Stimulated activated naive CD8-positive, alpha-beta T cell treated with anti-CD3 and anti-CD28 coated beads, Interleukin-15, amount 100 ng/mL, for 72 hours (primary cell): ENCODE measurements at places on chromosomes 13 and 19.

- no peak for DNase-seq
These were observed 1457.9 kb upstream of the PRR20A start for GRCh38 chr13:55682776-55683175.

GRCh38 chr13:67221630-67222226 lies 8.4 kb downstream of the PCDH9 start:
- no peak for DNase-seq

DNA sequence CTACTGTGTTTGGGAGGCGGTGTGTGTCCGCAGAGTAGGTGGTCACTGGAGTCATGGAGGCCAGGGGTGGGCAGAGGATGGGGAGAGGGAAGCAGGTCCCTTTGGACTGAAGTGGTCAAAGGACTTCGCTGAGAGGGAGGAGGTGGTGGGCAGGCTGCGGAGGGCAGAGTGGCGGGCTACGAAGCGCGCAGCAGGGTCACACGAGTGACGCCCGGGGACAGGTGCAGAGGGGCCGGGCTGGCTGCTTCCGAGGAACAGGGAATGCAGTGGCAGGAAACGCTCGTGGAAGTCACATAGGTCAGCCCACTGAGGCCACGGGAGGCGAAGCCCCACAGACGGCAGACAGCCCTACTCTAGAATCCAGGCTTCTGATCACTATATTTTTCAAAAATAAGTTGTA lies 111.5 kb downstream of the URI1 start:
- DNase-seq = no peak

GRCh38 chr19:6988257-6988656 lies 33.0 kb downstream of the MBD3L2B start:
- no peak for DNase-seq

- DNase-seq = no peak
These were observed 133.5 kb downstream of the TRPC4 start for GRCh38 chr13:37736045-37736444.

- no peak for DNase-seq
These were observed 571.6 kb downstream of the UQCRFS1 start for GRCh38 chr19:28641395-28641794.

DNA sequence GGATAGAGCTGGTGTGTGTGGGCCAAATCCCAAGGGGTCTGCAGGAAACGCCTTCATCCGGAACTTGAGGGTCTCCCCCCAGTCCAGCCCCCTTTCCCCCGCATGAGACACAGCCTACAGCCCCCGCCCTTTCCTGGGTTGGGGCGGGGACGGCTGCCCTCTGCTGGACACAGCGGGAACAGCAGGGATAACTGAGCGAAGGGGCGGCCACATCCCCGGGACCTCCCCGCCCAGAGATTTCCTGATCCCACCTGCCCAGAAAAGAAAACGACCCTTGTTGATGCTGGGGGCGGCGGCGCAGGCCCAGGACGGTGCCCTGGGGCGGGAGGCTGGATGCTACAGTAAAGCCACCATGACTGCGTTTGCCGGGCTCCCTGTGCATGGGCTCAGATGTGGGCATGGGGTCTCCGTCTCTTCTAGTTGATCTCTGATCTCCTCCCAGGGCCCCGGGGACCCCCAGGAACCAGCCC lies 14.2 kb downstream of the ONECUT3 start:
- DNase-seq = peak; percentile 64

DNA sequence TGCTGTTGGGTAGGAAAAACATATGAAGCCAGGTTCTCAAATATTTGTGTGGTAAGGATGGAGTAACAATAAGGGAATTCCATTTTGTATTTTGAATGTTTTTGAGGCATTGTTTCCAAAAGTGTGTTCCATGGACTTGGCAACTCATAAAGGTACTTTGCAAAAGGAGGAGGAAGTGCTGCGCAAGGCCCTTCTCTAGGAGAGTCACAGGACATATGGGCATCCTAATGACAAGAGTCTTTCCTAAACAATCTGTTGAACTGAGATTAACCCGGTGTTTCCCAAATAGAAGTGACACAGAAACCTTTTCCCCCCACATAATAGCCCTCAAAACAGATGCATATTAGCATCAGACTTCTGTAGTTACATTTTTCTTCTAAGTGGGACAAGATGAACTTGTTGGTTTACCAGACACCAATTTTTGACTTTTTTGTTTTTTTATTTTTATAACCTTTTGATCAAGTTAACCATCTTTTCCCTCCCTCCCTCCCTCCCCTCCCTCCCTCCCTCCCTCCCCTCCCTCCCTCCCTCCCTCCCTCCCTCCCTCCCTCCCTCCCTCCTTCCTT lies 209.3 kb downstream of the PCCA start:
- no peak for DNase-seq

DNA sequence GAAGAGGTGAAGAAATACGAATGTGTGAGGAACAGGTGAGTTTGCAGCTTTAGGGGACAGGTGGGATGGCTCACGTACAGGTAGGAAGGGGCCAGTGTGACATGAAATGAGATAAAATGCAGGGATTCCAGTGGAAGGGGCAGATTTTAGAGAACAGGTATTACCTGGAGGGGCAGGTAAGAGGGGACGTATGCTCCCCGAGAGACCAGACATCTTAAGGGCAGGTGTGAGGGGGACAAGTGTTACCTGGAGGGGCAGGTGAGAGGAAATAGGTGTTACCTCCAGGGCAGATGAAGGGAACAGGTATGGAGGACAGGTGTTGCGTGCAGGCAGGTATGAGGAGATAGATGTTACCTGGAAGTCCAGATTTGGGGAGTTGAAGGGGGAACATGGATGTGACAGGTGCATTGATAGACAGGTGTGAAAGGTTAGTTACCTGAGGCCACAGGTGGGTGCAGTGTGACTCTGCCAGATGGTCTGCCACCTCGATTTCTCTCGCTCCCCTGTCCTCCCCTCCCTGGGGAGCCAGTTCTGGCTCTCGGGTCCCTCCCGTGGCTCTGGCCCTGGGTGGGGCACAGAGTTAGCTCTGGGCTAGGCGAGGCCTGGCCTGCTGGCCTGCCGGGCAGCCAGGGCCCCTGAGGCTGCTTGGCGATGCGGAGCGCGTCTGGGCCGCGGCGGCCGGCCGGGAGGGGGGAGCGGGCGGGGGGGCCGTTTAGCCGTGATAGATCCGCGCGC lies 2.1 kb downstream of the ERFL start:
- no peak for DNase-seq

GRCh38 chr19:56066152-56067023 lies 54.7 kb downstream of the ZNF787 start:
- DNase-seq = peak; percentile 51

DNA sequence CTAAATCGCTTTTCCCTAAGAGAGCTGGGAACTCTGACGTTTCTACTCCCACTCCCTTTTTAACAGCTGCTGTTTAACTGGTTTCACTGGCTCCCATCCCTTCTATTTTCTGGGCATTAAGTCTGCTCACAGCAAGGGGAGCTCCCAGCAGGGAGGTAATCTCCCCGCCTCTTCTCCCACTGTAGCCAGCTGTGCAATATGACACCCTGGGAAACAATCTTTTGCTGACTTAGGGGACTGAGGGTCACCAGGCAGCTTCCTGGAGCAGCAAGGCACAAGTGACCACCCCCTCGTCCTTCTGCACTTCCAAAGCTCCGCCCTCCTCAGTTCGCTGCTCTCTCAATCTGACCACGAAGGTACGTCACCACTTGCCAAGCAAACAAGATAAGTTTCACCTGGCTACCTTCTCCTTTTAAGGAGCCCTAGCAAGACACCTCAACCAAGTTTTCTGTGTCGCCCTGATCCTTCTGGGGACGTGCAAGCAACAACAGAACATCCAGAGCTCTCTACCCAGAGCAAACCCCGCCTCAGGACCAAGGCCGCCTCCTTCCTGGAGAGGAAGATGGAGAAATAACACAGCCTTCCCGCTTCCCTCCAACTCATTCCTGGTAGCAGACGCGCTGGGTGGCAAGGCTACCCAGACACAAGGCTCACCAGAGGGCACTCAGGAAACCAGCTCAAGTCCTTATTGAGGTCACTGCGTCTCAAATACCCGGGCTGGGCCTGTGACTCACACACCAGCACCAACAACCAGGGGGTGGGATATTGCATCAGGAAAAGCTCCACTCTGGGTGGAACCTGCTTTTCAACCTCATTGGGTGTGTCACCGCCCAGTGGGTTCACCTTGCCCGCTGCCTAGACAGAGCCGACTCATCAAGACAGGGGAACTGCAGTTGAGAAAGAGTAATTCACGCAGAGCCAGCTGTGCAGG lies 92.4 kb downstream of the STK24 start:
- DNase-seq = peak; percentile 77

- peak; percentile 66 for DNase-seq
These were observed 12.1 kb upstream of the GPR4 start for GRCh38 chr19:45613926-45614725.

DNA sequence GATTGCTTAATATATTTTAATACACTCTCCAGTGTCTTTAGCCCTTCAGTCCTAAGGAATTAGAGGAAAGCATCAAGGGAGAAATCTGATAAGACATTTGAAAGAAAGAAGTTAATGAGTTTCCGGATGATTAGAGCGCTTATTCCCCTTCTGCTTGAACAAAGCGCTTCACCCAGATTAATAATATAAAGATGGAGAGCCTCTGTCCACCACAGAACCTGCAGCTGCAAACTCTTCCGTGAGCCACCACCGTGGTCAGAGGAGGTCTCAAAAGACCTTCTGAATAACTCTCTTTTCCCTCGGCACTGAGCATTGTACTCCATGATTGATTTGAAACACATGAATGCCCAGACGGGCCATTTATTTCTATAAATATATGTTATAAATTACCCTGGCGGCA lies 14.2 kb upstream of the TUBGCP3 start:
- no peak for DNase-seq

- peak; percentile 77 for DNase-seq
These were observed at the start of gene R3HDM4 for GRCh38 chr19:913080-913748. Gene R3HDM4 (minus strand): TSS chr19:913219. CDS start chr19:913157, 62 bp downstream.

- DNase-seq = peak; percentile 64
These were observed 65.4 kb downstream of the RUBCNL start for GRCh38 chr13:46321494-46322225.

DNA sequence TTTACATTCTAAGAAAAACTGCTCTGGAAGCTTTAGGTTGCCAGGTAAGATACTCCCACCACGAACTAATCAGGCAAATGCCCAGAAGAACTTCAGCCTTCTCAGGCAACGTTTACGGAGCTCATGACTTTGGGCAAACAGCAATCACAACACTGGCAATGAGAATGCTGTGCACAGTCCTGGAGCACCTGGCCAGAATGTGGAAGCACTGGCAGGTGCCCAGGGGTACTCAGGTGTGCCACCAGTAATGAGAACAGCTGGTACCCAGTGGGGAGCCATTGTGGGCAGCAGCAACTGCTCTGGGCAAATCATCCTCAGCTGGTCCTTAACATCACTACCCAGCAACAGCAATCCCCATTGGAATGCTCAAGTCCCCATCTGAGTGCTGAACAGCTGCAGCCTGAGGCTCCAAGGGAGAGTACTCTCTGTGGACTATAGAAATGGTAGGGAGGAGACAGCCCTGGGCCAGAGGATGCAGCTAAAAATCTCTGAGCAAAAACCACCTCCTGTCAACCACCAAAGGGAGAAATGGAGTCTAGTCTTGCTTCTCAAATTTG lies 210.0 kb downstream of the FOXO1 start:
- no peak for DNase-seq

DNA sequence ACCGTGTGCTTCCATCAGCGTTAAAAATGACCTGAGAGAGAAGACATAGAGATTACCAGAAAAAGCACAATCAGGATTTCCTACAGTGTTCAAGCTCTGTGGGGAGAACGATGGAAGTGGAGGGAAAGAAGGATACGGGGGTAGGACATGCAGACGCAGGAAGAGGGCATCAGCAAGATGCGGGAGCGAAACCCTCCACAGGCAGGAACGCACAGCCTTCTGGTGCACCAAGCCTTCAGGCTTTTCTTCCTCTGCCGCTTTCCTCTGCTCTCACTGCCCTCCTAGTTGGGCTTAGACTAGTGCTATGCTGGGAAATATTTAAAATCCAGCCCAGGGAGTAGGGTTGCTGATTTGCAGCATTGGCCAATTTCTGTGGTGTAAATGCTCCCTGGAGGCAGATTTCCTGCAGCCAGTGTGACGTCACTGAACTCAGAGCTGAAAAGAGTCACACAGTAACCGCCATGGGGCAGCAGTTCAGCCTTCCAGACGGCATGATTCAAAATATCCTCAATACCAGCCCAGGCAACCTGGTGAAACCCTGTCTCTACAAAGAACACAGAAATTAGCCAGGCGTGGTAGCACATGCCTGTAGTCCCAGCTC lies 205.1 kb upstream of the SOX1 start:
- no peak for DNase-seq

- DNase-seq = peak; percentile 52
These were observed 112.2 kb upstream of the GPR12 start for GRCh38 chr13:26872525-26873385.

DNA sequence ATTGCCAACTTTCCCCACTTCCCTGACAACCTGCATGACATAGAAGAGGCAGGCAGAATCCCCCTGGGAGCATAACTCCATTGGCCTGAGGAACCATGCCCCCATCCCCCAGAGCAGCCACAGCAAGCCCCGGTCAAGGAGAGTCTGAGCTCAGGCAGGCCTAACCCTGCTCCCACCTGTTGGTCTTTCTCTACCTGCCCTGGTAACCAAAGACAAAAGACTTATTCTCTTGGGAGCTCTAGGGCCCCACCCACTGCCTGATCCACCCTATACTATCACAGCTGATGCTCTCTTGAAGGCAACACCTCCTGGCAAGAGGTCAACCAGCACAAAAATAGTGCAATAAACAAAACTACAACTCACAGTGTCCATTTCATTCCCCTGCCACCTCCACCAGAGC lies 59.3 kb downstream of the TNFSF13B start:
- no peak for DNase-seq

- DNase-seq = no peak
These were observed 467.2 kb downstream of the ITGBL1 start for GRCh38 chr13:101919541-101920181.

GRCh38 chr19:28710278-28710677 lies 502.7 kb downstream of the UQCRFS1 start:
- no peak for DNase-seq

- peak; percentile 32 for DNase-seq
These were observed at the start of gene KIRREL2 for GRCh38 chr19:35856546-35857149. Gene KIRREL2 (plus strand): TSS chr19:35856911. CDS start chr19:35857120, 209 bp downstream.

- no peak for DNase-seq
These were observed 676.7 kb upstream of the SPRY2 start for GRCh38 chr13:81017513-81018152.

GRCh38 chr19:51687791-51688670 lies 5.1 kb upstream of the SPACA6 start:
- DNase-seq = no peak

- no peak for DNase-seq
These were observed 90.9 kb downstream of the SIPA1L3 start for GRCh38 chr19:37997911-37998344.
